ENCODE measurements at places on chromosomes 4 and X.

- peak; percentile 74 for DNase-seq
Measured at GRCh38 chr4:94544811-94545210, 93.1 kb downstream of the PDLIM5 start.

DNA sequence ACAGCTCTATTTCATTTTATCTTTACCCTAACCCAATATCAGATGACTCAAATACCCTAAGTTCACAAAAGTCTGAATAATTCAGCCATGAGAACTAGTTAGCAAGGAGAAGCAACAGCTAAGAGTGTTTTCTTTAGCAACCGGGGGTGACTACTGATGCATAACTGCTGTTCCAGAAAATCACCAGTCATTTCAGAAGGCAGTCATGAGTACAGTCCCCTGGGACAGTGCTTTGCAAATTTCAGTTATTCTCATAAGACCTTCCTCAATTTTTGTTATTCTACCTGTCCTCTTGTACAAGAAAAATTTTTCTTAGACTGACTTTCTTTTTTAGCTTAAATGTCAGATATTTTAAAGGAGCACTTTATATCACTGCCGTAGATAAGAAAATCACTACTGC, 16.4 kb downstream of the BANK1 start:
- no peak for DNase-seq

DNA sequence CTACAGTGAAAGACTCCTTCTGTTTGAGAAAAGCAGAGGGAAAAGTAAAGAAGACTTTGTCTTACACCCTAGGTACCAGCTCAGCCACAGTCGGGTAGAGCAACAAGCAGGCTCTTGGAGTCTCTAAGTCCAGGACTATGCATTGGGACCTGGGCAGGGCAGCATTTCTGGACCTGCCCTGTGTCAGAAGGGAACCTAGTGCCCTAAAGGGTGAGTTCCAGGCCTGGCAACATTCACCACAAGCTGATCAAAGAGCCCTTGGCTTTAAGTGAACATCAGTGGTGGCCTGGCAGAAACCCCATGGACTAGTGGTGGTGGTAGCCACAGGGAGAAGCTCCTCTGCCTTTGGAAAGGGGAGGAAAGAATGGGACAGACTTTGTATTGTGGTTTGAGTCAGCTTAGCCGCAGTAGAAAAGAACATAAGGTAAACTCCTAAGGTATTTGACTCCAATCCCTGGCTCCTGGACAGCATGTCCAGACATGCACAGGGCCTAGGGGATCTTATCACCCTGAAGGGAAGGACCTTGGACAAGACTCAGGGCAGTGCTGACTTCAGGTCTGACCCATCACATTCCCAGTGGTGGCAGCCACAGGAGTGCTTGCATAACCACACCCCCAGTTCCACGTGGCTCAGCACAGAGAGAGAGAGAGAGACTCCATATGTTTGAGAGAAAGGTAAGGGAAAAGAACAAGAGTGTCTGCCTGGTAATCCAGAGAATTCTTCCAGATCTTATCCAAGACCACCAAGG, 32.6 kb downstream of the CCDC158 start:
- DNase-seq = peak; percentile 95

DNA sequence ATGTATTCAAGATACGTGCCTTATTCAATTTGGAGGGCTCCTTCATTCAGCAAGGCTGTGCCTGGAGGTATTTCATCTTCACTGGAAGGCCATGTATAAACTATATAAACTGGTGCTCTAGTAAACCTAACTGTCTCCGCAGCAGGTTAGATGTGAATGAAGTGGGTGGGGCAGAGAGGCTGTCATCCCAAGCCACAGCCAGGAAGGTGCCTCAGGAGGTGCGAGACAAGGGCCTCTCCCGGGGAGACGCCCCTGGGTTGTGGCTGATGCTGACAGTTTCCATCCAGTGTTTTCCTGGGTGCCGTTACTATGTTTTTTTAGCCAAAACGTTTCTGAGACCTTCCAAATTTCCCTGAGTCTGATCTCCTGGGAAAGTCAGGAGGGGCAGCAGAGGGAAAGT, 221.5 kb upstream of the RPL34 start:
- no peak for DNase-seq

DNA sequence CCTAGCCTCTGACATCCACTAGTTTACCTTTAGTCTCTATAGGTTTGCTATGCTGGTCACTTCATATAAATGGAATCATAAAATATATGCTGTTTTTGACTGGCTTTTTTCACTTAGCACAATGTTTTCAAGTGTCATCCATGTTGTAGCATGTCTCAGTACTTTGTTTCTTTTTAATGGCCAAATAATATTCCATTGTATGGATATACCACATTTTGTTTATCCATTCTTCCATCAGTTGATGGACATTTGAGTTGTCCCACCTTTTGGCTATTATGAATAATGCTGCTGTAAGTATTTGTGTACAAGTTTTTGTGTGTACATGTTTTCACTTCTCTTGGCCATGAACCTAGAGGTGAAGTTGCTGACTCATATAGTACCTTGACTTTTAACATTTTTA, 75.7 kb downstream of the ZFX start:
- no peak for DNase-seq

- no peak for DNase-seq
Measured at GRCh38 chrX:7351926-7352325, 204.0 kb upstream of the PUDP start.

DNA sequence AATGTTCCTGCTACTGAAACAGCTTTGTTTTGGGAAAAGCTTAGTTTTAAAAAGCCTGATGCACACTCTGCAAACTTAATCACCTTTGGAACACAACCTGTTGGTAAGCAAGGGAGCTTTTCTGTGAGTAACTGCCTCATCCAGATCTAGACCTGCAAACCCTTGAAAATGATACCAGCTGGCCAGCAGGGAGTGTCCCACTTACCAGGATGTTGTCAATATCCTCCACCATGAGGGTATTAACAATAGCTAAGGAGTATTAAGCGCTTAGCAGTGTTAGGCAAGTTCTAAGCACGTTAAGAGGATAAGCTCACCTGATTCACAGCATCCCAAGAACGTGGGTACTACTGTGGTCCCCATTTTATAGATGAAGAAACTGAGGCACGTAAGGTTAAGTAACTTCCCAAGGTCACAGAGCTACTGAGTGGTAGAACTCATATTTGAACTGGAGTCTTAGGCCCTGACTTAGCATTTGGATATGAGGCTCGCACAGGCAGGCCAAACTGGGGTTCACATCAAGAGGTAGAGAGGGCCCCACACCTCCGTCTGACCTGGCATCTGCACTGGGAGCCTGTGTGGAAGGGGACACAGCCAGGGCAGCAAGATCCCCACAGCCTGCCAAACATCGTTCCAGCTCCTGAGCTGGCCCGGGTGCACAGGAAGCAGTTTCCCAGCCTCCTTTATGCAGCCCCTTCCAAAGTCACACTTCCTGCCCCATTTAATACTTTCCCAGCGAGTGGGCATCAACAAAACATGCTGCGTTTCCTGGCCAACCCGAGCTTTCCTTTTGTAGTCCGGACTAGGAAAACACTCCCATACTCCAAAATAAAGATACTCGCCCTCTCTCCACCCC, 32.7 kb downstream of the IRF2 start:
- DNase-seq = no peak

GRCh38 chrX:13283950-13284546, 35.8 kb downstream of the ATXN3L start:
- peak; percentile 77 for DNase-seq

GRCh38 chr4:105989485-105990242, 94.4 kb downstream of the NPNT start:
- no peak for DNase-seq

DNA sequence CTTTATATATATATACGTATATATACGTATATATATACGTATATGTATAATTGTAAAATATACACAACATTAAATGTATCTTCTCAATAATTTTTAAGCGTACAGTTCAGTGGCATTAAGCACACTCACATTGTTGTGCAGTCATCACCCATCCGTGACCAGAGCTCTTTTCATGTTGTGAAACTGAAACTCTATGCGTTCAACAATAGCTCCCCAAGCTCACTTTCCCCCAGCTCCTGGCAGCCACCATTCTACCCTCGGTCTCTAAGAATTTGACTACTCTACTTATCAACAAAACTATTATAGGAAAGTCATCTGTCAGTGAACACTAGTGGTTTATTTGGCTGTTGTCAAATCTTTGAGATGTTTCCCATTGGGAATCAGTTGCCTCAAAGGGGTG, 621.8 kb upstream of the GALNT7 start:
- DNase-seq = no peak

DNA sequence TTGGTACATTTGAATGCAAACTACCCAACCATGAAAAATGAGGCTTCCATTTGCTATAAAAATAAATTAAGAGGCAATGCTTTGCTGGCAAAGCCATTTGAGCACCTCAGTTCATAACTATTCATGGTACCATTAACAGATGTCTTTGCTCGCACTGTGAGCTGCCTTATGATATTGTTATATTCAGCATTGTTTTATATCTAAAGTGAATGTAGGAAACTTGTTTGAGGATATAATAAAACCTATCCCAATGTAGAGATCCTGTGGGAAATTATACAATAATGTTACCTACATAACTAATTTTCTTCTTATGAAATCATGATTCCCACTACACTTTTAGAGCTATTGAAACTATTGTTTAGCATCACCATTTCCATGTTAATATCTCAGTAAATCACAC, 125.2 kb upstream of the TRAM1L1 start:
- no peak for DNase-seq

DNA sequence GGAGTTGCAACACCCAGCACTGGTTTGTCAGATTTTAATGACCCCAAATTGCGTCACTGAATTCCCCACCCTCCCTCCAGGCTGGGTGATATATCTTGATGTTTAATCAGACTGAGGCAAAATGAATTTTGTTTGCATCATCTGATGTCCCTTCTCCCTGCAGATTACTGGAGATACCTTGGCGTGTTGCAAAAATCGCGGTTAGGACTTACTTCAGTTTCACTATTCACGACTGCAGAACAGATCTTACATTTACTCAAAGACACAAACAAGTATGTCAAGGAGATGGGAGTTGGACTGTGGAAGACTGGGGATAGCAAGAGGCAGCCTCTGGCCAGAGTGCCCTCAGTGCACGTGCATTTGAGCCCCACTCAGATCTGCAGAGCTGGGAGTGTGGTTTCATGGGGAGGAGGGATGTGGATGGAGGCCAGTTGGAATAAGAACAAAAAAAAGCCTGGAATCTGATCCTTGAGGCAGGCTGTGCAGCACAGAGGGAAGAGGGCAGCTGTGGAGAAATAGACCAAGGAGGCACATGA, 92.2 kb upstream of the MTM1 start:
- DNase-seq = no peak

DNA sequence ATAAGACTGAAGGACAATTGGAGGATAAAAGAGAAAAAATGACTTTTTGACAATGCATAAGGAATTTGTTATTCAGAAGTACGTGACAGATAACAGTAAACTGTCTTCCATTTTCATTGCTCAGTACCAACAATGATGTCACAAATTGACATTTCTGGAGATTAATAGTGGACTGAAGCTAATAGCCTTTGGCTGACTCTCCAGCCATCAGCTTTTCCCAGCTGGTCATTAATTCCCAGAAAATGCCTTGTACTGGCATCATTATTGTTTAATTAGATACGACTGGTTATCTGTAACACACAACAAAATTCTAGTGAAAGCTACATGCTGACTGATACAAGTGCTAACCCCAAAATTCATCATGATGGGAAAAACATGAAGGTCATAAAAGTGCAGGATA, 147.9 kb upstream of the FGF13 start:
- DNase-seq = no peak

DNA sequence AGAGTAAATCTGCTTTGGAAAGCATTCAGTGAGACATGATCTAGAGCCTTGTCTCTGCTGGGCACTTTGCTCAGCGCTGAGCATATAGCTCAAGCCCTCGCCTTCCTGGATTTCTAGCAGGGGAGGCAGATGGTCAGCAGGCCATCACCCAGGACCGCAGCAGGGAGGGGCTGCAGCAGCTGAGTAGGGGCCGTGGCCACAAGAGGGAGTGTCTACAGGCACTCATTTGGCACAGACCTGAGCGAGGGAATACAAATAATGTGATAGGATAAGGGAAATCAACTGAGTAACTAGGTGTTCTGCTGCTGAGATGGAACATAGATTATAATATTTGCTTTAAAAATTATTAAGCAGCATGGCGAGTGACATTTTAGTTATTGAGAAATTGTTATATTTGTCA, 30.2 kb downstream of the OFD1 start:
- DNase-seq = no peak

DNA sequence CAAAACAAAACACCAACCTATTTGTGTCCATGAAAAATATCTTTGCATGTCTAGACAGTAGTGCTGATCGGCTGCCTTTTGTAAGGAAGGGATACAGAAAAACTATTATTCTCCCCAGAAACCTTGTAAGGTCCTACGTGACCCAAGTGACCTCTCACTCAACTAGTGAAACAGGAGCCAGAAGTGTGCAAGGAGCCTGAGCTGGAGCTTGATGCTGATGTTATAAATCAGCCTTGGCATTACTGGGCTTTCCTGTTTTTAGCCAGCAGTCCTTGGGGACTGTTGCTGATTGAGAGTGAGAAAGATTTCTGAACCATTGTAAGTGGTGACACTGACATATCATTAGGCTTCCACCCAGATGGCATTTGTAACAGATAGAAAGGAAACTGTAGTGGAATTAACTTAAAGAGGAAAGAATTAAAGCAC, 100.8 kb upstream of the LIMCH1 start:
- no peak for DNase-seq

- DNase-seq = no peak
Measured at GRCh38 chrX:131816551-131817136, 206.5 kb upstream of the STK26 start.

DNA sequence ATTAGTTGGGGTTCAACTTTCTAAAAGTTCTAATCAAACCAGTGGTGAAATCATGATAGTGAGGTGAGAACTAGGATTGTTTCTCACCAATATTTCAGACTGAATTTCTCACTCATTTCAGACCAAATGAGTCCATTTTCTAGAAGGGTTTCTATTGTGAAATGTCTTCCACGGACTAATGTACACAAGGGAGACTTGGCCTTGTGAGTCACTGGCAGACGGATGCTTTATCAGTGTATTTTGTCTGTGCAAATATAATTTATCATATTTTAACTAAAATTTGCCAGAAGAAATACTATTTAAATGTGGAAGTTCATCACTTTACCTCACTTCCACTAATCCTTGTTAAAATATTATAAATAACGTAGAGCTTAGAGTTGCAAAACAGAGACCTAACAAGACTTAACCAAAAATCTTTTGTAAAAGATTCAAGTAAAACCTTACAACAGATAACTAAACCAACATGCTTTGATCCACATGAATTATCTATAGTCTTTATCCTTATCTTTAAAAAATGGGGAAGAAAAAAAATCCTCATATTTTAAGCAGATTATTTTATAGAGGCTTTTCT, 506.0 kb upstream of the FAM241A start:
- DNase-seq = peak; percentile 71

DNA sequence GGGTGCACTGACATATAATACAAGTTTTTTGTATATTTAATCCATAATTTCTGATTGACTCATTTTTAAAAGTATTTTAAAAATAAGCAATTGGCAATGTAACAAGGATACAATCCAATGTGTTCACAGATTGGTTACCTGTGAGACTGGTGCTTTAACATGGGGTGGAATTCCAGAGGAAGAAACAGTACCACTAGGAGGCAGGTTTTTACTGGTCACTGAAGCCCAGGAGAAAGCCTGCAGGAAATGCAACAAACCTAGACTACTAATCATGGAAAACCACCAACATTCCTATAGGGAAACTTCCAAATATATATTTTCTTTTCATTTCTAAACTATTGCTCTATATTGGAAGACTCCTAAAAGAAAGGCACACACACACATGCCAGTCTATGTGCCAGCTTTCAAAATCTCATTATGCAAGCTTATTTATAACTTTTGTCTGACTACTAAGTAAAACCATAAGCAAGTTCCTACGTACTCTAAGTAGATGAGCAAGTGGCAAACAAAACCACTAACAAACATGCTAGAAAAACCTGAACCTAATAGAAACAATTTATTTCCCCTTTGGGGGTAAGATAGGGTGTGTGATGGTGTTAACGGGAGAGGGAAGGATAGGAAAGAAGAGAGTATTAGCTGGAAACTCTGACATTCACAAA, 19.2 kb downstream of the G3BP2 start:
- peak; percentile 60 for DNase-seq
